ENCODE measurements at places on chromosomes 2 and 18.

DNA sequence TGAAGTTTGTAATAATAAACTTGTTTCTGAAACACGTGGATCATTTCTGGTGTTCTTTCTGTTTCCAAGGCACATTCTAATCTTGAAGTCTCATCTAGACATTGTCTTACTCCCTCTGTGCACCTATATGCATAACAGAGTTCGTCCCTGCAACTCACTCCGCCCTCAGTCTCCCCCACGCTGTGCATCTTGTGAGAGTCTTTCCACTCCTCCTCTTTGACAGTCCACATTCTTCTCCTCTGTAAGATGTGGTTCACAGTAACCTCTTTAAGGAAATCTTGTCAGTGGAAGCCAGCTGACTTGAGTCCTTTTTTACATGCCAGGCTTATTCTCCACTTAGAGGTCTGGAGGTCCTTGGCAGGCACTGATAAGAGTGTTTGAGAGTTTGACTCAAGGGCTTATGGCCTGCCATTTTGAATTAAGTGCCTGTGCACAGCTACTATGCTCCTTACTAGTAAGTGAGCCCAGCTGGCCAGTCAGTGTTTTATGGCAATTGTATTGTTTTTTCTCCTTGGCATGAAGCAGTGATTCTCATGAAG lies 108.9 kb upstream of the IL1R2 start:
- DNase-seq: no peak

DNA sequence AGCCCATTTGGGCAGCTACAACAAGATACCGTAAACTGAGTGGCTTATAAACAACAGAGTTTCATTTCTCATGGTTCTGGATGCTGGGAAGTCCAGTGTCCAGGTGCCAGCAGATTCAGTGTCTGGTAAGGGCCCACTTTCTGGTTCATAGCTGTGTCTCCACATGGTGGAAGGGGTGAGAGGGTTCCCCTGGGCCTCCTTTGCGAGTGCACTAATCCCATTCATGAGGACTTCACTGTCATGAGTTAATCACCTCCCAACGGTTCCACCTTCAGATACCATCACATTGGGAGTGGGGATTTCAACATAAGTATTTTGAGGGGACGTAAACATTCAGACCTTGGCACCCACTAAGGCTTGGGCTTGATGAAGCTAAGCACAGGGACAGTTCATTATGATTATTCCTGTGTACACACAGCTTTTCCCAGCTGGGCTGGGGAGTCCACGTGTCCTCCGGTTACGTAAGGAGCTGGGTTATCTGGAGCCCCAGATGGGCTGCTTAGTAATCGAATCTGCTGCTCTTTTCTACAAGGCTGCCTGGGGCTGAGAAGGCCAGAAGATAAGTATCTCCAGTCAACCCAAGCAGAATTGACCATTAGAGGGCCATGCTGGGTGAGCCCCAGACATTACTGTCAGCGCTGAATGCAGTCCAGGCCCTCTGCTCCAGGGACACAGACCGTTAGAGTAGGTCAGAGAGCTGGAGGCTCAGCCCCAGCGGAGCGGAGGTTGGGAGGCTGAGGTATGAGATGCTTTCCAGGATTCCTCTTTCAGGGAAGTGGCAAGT lies 42.7 kb downstream of the EPAS1 start:
- no peak for DNase-seq

GRCh38 chr2:16160281-16161084 lies 220.1 kb downstream of the MYCN start:
- DNase-seq: peak; percentile 28

DNA sequence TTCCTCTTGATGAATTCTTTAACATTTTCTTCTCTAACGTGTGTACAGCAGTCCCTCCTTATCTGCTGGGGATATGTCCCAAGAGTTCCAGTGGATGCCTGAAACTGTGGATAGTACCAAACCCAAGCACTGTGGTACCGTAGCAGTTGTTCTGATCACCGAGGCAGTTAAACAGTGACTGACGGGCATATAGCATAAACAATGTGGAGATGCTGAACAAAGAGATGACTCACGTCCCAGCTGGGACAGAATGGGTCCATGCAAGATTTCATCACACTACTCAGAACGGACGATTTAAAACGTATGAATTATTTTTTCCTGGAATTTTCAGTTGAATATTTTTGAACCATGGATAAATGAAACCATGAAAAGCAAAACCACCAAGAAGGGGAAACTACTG lies 54.5 kb upstream of the SPAG16 start:
- DNase-seq: no peak

- no peak for DNase-seq
Observed at GRCh38 chr2:218043701-218044109, 25.3 kb upstream of the RUFY4 start.

- DNase-seq: no peak
Observed at GRCh38 chr2:25042321-25043240, 705 bp downstream of the EFR3B start.

DNA sequence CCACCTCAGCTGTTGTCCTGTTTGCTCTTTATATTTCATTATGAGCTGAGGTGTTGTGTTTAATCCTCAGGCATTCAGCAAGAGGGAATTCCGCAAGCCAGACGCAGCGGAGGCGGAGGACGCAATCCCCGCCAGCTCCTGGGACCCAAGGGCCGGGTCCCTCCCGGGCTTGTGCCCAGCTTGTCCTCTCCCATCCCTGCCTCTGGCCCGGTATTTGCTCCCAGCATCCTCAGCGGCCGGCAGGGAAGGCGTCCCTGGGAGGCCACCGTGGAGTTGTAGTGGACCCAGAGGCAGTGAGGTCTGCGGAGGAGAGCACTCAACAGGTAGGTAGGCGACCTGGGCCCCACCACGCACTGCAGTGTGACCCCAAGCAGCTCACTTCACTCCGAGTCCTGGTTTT lies 42.5 kb upstream of the FOSL2 start:
- DNase-seq: no peak

DNA sequence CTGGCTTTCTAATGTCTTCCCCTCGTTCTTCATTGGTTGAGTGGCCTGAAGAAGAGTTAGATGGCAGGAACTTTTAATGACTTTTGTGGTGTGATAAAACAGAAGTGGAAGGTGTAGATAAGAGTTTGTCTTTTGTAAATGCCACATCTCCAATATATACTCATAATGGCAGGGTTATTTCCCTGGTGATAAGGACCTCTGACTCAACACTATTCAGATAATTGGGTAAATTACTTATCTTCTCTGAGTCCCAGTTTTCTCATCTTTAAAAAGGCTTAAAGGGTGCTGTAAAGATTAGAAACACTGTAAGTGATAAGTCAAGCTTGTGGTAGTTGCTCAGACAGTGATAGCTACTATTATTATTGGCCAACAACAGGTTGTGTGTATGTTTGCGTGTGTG lies 9.5 kb downstream of the KLHL14 start:
- DNase-seq: no peak

GRCh38 chr2:219020604-219021365 lies 20.5 kb downstream of the CFAP65 start:
- DNase-seq: no peak

DNA sequence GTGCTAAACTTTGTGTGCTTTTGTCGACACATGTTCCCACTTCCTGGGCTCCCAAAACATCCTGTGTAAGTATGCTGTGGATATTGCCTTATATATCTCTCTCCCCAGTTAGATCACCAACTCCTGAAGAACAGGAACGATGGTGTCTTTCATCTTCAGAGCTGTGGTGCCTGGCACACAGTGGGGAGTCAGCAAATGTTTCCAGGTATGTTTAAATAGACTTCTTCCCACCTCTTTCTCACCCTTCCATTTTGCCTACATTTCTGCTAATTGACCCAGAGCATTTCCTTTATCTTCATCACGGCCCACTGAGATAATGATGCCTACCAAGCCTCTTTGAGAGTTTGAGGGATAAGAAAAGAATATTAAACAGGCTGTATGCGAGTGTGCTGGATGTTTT lies 60.7 kb downstream of the RND3 start:
- no peak for DNase-seq

DNA sequence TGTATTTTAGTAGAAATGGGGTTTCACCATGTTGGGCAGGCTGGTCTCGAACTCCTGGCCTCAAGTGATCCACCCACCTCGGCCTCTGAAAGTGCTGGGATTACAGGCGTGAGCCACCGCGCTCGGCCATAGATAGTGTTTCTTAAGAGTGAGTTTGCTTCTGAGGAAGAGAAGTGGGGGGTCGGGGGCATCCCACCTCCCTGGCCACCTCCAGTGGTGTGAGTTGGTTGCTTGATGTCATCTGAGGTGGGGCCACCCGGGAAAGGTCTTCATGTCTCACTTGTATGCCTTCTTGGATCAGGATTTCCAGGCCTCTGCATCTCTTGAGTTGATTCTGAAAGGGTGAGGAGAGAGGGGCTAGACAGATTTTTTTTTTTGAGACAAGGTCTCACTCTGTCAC lies 57.1 kb downstream of the AGAP1 start:
- DNase-seq: no peak

DNA sequence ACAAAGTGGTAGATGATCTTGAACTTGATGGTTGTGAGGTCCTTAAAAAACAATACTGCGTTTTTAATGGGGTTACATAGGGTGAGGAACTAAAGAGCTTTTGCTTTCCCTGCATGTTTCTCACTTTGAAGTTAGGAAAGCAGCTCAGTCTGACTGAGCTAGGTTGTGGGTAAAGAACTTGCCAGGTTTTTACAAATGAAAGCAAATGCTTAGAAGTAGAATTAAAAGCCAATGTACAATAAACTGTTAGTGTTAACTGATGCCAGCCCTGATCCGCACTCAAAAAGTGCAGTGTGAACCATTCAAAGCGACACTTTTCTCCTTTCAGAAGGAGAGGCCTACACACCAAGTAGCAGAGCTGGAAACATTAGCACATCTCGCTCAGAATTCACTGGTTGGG lies 270.3 kb downstream of the AGPS start:
- no peak for DNase-seq

- DNase-seq: no peak
Observed at GRCh38 chr2:160317181-160318099, 117.4 kb upstream of the ITGB6 start.

DNA sequence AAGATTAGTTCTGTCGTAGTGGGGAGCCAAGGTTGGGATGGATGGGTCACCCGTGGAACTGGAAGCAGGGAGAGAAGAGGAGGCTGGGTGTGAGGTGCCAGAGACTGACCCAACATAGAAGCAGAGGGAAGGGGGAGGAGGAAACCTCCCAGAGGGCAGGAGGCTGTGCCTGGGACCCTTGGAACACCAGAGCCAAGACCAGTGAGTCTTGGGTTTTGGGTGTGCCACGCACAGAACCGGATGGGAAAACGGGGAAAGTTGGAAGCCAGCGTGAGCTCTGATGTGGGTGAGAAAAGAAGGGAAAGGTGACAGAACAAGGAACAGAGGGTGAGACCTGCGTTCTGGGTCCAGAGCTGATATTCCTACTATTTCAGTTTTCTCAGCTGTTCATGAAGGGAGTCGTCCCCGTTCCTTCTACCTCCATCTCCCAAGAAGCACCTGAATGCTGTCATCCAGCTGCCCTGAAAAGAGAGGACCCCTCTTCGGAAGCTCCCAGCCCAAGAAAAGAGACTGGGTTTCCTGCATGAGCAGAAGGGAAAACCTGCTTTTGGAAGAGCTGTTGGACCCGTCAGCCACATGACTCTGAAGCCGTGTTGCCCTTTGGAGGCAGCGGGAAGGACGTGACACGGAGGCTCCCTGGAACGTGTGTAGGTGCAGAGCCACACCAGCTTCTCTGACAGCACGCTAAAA lies 250.1 kb downstream of the NDUFA10 start:
- DNase-seq: no peak

DNA sequence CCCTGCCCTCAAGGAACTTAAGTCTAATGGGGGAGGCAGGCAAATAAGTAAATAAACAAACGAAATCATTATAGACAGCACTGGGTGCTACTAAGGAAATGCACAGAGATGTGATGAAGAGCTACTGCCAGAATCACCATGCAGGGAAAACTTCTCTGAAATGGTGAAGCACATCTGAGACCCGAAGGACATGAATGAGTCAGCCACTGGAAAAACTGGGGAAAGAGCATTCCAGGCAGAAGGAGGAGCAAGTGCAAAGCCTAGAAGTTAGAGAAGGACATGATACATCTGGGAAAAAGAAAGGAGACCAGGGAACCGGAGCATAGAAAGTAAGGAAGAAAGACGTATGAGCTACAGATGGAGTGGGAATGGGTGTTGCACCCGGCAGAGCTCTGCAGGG lies 56.8 kb downstream of the TGFA start:
- DNase-seq: no peak

DNA sequence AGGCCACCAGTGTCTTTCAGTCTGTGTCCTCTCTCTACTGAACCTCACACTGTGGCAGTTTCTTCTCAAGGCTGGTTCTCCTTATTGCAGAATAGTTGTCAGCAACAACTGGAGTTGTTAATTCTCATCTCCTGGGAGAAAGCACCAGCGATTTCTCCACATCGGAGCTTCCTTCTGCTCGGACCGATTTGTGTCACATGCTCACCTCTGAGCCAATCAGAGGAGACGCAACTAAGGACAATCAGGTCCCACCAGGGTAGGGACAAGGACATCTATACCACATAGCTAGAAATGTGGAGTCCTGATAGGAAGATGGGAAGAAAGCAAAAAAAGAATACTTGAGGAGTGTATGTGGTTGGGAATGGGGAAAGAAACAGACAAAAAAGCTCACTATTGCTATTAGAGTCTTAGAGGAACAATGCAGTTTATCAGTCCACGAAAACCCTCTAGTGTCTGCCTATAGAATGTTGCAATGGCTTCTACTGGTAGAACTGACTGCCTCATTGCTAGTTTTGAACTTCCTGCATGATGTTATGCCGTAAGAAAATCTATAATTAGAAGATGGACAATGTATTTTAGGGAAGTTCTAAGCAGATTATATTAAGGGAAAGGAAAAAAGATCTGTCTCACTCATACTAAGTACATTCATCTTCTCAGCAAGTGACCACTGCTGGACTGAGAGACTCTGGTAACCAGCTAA lies 169.7 kb downstream of the CDCA7 start:
- DNase-seq: no peak

Data from vagina (tissue), 2 donors.